ENCODE measurements at places on chromosomes 6 and 20. TPM values are rescaled to one million over a fixed set of nuclear protein-coding genes. Genes with fewer than 3 reads are reported as not detected.

Gene GSTA3
- not detected for polyA plus RNA-seq

Gene SPDEF
- polyA plus RNA-seq = 0.05 TPM

Gene E2F3
- polyA plus RNA-seq = 2.2 TPM

Gene EGFL8
- 1.9 TPM for polyA plus RNA-seq

Gene IL17A
- polyA plus RNA-seq = not detected

Gene CRISP3
- polyA plus RNA-seq = 0.33 TPM

Gene DEFB121
- not detected for polyA plus RNA-seq

DNA sequence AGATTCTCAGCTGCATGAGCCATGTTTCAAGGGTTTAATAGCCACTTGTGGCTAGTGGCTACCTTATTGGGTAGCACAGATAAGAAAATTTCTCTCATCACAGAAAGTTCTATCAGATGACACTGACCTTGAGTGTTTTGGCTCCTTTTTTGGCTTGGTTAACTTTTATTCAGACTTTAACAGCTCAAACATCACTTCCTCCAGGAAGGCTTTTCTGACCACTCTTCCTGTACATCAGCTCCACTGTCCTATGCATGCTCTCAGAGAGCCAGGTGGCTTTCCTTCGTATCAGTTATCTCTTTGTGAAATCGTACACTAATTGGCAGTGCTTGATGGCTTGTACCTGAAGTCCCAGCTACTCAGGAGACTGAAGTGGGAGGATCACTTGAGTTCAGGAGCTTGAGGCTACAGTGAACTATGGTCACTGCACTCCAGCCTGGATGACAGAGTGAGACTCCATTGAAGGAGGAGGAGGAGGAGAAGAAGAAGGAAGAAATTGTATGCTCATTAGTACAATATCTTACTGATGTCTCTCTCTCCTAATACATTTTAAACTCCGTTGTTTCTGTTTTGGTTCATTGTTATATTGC, 10.7 kb downstream of the MAFB start:
- no peak overlapping the region for H3K27ac ChIP-seq
- no peaks in the 10 kb centered on the region for H3K36me3 ChIP-seq
- no peaks in the 10 kb centered on the region for H3K27me3 ChIP-seq
- peaks cover 49% of the 10 kb centered on the region for H3K4me1 ChIP-seq
- H3K4me3 ChIP-seq = no peak overlapping the region
- no peak for DNase-seq

- H3K27ac ChIP-seq = peak overlapping the region; percentile 91
- peak overlapping the region; percentile 96 for H3K4me3 ChIP-seq
Measured at GRCh38 chr20:50172347-50173013, 18.1 kb upstream of the CEBPB start.

DNA sequence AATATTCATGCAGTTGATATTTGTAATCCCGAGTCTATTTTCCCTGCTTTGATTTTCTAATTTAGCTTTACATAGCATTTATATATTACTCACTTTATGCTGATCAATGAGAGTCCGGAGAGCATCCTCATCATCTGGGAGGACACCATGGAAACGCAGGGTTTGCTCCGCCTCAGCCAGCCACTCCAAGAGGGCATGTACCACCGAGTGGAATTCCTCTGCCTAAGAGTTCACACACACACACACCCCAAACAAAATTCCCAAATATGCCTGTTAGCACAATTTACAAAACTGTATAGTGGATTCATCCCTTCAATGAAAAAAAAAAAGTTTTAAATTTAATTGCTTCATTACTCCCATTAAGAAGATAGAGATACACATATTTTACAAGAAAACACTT, 160.7 kb downstream of the DST start:
- no peaks in the 10 kb centered on the region for H3K27me3 ChIP-seq
- DNase-seq = no peak
- H3K4me3 ChIP-seq = no peak overlapping the region

DNA sequence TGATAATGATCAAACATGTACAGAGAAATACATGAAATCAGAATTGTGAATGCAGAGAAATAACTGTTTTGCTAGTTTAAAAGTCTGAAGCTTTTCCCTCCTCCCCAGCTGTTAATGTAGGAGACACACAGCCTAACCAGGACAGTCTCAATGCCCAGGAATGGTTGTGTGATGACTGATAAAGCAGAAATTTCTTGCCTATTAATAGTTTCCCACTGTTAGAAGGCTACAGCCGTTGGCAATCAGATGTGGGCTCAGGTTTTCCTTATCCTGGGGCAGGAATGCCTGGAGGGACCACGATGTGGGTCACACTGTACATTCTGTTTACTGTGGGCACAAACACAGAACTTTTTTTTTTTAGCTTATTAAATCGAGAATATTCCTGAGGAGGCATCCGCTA, 1.9 kb downstream of the PPP1R3D start:
- H3K4me3 ChIP-seq = no peak overlapping the region
- H3K36me3 ChIP-seq = no peaks in the 10 kb centered on the region
- no peak overlapping the region for H3K27ac ChIP-seq

- DNase-seq = no peak
- peaks cover 4% of the 10 kb centered on the region for H3K4me1 ChIP-seq
- no peak overlapping the region for H3K4me3 ChIP-seq
- no peak overlapping the region for H3K27ac ChIP-seq
Measured at GRCh38 chr6:25172819-25173218, 106.4 kb upstream of the CARMIL1 start.

- H3K4me3 ChIP-seq = no peak overlapping the region
- DNase-seq = no peak
- H3K27ac ChIP-seq = no peak overlapping the region
- peaks cover 1% of the 10 kb centered on the region for H3K36me3 ChIP-seq
- H3K4me1 ChIP-seq = no peaks in the 10 kb centered on the region
Measured at GRCh38 chr20:62208061-62208794, 11.8 kb downstream of the HRH3 start.

- no peak overlapping the region for H3K27ac ChIP-seq
- H3K27me3 ChIP-seq = no peaks in the 10 kb centered on the region
- DNase-seq = no peak
Measured at GRCh38 chr6:38943964-38944363, 104.6 kb upstream of the GLP1R start.

DNA sequence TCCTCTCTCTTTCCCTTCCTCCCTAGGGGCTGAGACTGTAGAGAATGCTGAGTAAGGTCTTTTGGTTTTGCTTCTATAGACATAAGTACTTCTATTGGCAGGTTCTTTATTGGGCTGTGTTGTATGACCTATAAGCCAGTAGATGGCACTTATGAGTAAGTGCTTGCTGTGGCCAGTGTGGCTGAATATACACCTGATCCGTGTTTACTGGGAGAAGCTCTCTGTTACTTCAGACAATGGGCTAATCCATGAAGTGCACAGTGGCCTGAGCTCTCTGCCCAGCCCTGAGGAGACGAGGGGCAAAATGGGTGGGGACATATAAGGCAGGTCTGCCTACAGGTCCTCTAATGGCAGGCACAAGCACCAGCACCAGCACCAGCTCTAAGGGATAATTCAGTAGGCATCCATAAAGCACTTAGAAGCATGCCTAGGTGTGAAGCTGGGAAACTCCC, 610.3 kb downstream of the RNF144B start:
- H3K27ac ChIP-seq = no peak overlapping the region
- no peak for DNase-seq
- no peak overlapping the region for H3K4me3 ChIP-seq
- no peaks in the 10 kb centered on the region for H3K36me3 ChIP-seq
- H3K4me1 ChIP-seq = no peaks in the 10 kb centered on the region

DNA sequence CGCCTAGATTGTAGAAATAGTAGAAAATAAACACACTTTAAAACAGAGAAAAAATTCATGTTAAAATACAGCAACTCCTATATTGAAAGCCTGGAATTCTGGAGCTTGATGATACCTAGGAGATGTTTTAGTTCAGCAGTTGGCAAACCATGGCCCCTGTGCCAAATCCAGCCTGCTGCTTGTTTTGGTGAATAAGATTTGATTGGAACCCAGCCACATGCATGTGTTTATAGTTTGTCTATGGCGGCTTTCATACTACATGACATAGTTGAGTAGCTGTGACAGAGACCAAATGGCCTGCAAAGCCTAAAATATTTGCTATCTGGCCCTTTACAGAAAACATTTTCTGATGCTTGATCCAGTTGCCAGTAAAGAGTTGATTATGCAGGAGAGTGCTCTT, 57.2 kb downstream of the PAX1 start:
- H3K4me1 ChIP-seq = no peaks in the 10 kb centered on the region
- DNase-seq = no peak
- no peaks in the 10 kb centered on the region for H3K27me3 ChIP-seq
- H3K36me3 ChIP-seq = no peaks in the 10 kb centered on the region
- H3K27ac ChIP-seq = no peak overlapping the region

DNA sequence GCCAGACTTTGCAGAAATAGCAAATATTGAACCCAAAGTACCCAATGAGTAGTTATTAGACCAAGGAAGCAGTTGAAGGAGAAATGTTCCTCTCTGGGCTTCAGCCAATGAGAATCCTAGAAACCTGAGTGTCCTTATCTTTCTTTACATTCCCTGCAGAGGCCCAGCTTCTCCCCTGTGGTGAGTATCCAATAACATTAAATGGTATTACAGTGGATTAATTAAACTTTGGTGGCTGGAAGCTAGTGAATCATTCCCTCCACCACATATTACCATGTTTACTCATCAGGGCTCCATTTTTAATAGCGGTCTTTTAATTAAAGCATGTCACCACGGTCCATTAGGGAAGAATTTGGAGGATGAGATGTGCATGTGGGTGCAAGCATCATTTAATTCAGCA, 74.0 kb downstream of the UNC5CL start:
- H3K27me3 ChIP-seq = no peaks in the 10 kb centered on the region
- no peak overlapping the region for H3K4me3 ChIP-seq
- H3K27ac ChIP-seq = no peak overlapping the region
- H3K36me3 ChIP-seq = no peaks in the 10 kb centered on the region
- no peak for DNase-seq
- H3K4me1 ChIP-seq = no peaks in the 10 kb centered on the region

DNA sequence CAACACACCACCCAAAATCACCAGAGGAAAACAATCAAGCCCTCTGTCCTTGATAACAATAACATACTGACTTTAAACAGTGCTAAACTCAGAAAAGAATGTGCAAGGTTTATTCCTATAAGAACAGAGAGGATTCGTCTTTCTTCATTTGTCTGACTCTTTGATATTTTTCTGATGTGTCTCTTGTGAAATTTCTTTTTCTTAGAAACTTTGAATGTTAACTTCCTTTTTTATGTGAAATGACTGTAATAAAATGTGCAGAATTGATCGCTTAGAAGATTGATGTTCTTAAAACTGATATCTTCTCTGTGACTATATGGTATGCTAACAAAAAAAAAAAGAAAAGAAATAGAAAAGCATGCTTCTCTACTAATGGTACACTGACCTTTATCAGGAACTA, 947.4 kb upstream of the CITED2 start:
- H3K27ac ChIP-seq = no peak overlapping the region
- DNase-seq = no peak
- H3K36me3 ChIP-seq = no peaks in the 10 kb centered on the region
- H3K4me3 ChIP-seq = no peak overlapping the region

DNA sequence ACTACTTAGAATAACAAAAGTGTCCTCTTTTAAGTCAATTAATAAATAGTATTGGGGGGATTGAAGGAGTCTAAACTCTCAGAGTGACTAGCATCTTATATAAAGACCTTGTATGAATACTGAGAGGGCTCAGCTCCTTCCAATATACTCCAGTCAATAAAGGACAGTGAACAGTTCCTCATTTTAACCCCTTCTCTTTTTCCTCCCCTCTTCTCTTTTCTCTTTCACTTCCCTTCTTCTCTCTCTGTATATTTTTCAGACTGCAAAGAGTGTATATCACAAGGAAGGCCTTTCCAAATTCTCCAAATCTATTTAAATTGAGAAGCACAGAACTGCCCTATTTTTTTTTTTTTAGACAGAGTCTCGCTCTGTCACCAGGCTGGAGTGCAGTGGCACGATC, 99.5 kb downstream of the CD164 start:
- no peak overlapping the region for H3K4me3 ChIP-seq
- no peaks in the 10 kb centered on the region for H3K36me3 ChIP-seq
- no peak for DNase-seq
- H3K27me3 ChIP-seq = no peaks in the 10 kb centered on the region
- no peak overlapping the region for H3K27ac ChIP-seq
- H3K4me1 ChIP-seq = no peaks in the 10 kb centered on the region

GRCh38 chr20:32218156-32218900, 10.6 kb downstream of the POFUT1 start:
- peak overlapping the region; percentile 87 for H3K27ac ChIP-seq
- no peak overlapping the region for H3K4me3 ChIP-seq
- DNase-seq = no peak
- H3K4me1 ChIP-seq = peaks cover 50% of the 10 kb centered on the region

DNA sequence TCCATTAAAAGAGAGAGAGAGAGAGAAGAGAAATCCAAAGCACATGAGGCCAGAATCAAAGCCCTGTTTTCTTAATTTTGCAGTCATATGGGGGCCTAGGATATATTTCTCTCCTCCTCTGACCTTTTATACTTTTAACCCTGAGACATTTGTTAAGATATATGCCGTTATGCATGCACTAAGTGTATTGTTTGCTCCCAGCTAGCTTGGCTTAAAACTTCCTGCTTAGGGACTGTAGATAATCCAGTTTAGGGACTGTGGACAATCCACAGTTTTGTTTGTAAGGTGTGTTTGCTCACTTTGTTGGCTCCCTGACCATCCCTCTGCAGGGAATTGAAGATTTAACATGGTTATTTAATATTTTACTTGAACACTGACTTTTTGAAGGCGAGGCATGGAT, 166.3 kb upstream of the TSHZ2 start:
- H3K27ac ChIP-seq = no peak overlapping the region
- H3K4me1 ChIP-seq = no peaks in the 10 kb centered on the region
- H3K36me3 ChIP-seq = no peaks in the 10 kb centered on the region
- no peak for DNase-seq

- no peaks in the 10 kb centered on the region for H3K36me3 ChIP-seq
- H3K4me3 ChIP-seq = no peak overlapping the region
- no peak for DNase-seq
- no peaks in the 10 kb centered on the region for H3K4me1 ChIP-seq
- no peaks in the 10 kb centered on the region for H3K27me3 ChIP-seq
Measured at GRCh38 chr6:133207754-133208153, 33.4 kb upstream of the EYA4 start.

- H3K4me3 ChIP-seq = no peak overlapping the region
- H3K27me3 ChIP-seq = no peaks in the 10 kb centered on the region
- peak overlapping the region; percentile 84 for H3K27ac ChIP-seq
- H3K4me1 ChIP-seq = peaks cover 3% of the 10 kb centered on the region
- no peaks in the 10 kb centered on the region for H3K36me3 ChIP-seq
- no peak for DNase-seq
Measured at GRCh38 chr20:20731945-20732296, 19.5 kb upstream of the RALGAPA2 start.

GRCh38 chr6:53710788-53711187, 45.2 kb upstream of the KLHL31 start:
- no peaks in the 10 kb centered on the region for H3K4me1 ChIP-seq
- H3K27ac ChIP-seq = no peak overlapping the region
- no peak overlapping the region for H3K4me3 ChIP-seq
- DNase-seq = no peak
- no peaks in the 10 kb centered on the region for H3K27me3 ChIP-seq
- no peaks in the 10 kb centered on the region for H3K36me3 ChIP-seq

GRCh38 chr20:25571817-25572216, 13.5 kb downstream of the NINL start:
- H3K27ac ChIP-seq = no peak overlapping the region
- no peaks in the 10 kb centered on the region for H3K27me3 ChIP-seq
- H3K4me1 ChIP-seq = no peaks in the 10 kb centered on the region
- peaks cover 1% of the 10 kb centered on the region for H3K36me3 ChIP-seq

GRCh38 chr20:17399303-17399985, 131.7 kb downstream of the BFSP1 start:
- no peak overlapping the region for H3K4me3 ChIP-seq
- H3K27me3 ChIP-seq = no peaks in the 10 kb centered on the region
- H3K4me1 ChIP-seq = no peaks in the 10 kb centered on the region

Measured in liver (tissue), 10 donors.